ENCODE measurements at places on chromosomes 6 and 20. TPM values are rescaled to one million over a fixed set of nuclear protein-coding genes. Genes with fewer than 3 reads are reported as not detected.

GRCh38 chr6:131003488-131004386, 59.3 kb downstream of the EPB41L2 start:
- no peak for DNase-seq

- no peak for DNase-seq
Measured at GRCh38 chr6:157035546-157035945, 258.4 kb downstream of the ARID1B start.

- DNase-seq = peak; percentile 26
Measured at GRCh38 chr6:19322691-19323485, 514.3 kb upstream of the ID4 start.

GRCh38 chr6:137821491-137821890, 45.6 kb upstream of the TNFAIP3 start:
- no peak for DNase-seq

- no peak for DNase-seq
Measured at GRCh38 chr6:63094947-63095346, 116.3 kb upstream of the FKBP1C start.

SRC gene
- 43.7 TPM for total RNA-seq

- no peak for DNase-seq
Measured at GRCh38 chr6:14595751-14596150, 478.2 kb downstream of the CD83 start.

GRCh38 chr6:127952831-127953230, 52.0 kb upstream of the THEMIS start:
- DNase-seq = no peak

DNA sequence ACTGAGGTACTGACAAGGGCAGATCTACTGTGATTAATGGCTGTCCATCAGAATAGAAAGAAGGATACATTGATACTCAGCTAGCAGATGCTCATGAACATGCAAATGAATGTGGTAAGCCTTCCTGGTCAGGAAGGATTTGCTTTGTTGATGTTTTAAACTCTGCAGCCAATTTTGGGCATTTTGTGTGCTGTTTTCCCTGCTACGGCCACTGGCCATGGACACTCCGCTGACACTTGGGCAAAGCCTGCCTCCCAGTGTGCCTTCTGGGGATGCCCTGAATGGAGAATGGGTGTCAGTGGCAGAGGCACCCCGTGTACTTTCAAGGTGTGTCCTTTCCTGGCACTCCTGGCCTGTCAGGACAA, 113.1 kb downstream of the SOBP start:
- DNase-seq = no peak

RUNX2 gene
- 5.4 TPM for total RNA-seq

GRCh38 chr20:32965115-32965514, 39.1 kb downstream of the SUN5 start:
- no peak for DNase-seq

DNA sequence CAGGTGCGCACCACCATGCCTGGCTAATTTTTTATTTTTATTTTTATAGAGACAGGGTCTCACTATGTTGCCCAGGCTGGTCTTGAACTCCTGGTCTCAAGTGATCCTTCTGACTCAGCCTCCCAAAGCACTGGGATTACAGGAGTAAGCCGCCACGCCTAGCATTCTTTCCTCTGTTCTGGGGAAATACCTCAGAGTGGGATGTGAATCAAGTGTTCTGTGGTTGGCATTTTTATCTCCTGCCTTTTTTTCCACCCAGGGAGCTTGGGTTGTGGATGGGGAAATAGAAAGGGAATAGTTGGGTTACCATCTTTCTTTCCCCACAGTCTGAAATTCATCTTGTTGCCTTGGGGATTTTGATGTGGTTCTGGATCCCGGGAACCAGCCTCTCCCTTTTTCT, 24.1 kb downstream of the TFAP2C start:
- DNase-seq = peak; percentile 26

MYLK2 gene
- total RNA-seq = under 0.01 TPM

DNA sequence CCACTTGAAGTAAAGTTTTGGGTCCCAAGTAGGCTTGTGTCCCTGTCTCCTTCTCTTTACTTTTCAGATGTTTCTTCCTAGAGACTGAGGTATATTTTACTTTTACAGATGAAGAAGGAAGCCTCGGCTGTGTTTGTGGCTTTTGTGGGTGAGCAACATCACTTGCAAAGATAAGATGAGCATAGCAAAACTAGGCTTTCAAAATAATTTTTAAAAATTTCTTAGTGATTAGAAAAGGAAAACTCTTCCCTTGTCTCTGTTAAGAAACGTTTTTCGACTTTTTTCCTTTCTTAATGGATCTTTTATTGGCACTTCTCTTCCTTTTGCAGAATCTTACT, 7.6 kb downstream of the PTPN1 start:
- DNase-seq = no peak

DNA sequence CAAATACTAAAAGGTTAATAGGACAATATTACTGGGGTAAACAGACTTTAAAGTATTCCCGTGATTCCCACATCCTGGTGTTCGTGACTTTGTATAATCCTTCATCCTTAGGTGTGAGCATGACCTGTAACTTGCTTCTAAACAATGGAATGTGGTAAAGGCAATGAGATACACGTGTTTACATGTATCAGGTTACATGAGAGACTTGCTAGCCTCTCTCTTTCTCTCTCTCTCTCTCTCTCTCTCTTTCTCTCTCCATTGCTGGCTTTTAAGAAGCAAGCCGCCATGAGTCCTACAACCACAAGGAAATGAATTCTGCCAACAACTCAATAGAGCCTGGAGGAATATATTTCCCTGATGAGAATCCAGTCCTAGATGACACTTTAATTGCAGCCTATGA, 83.9 kb upstream of the LGSN start:
- peak; percentile 5 for DNase-seq

CRYBG1 gene
- total RNA-seq = 75.0 TPM

SGK2 gene
- total RNA-seq = not detected

- DNase-seq = peak; percentile 50
Measured at GRCh38 chr20:55580475-55580874, 424.8 kb downstream of the CBLN4 start.

SLC4A11 gene
- 6.7 TPM for total RNA-seq

DNA sequence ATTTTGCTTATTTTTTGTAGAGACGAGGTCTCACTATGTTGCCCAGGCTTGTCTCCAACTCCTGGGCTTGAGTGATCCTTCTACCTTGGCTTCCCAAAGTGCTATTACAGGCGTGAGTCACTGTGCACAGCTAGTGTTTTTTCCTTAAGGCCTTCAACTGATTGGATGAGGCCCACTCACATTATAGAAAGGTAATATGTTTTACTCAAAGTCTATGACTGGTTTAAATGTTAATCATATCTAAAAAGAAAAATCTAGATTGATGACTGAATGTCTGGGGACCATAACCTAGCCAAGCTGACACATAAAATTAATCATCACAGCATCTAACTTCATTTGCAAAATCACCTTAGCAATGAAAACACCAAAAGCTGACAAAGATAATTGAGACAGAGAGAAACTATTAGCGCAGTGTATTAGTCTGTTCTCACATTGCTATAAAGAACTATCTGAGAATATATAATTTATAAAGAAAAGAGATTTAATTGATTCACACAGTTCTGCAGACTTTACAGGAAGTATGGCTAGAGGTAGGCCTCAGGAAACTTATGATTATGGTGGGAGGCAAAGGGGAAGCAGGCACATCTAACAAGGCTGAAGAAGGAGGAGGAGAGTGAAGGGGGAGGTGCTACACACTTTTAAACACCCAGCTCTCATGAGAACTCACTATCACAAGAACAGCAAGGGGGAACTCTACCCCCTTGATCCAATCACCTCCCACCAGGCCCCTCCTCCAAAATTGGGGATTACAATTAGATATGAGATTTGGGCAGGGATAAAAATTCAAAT, 66.8 kb upstream of the ARHGAP18 start:
- no peak for DNase-seq

DNA sequence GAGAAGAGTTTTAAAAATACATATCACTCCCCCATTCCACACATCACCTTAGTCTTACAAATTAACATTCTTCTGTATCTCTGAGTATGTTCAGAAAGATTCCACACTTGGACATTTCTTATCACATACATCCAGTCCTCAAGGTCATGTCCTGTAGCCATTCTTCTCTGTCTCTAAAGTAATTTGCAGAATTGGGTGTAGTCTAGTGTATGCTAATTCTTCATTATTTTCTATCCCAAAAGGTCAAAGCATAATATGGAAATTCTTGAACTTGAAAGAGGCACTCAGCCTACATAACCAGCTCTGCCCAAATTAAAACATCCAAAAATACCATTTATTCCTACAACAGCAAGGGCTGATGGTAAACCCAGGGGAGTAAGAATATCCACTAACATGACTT, 286.0 kb downstream of the HAO1 start:
- DNase-seq = no peak

COQ3 gene
- 4.3 TPM for total RNA-seq

TRIM15 gene
- total RNA-seq = not detected

SLPI gene
- 129 TPM for total RNA-seq

GRCh38 chr6:39684790-39685488, 40.3 kb downstream of the KIF6 start:
- DNase-seq = no peak

- DNase-seq = peak; percentile 38
Measured at GRCh38 chr6:90466154-90466940, 120.5 kb downstream of the MAP3K7 start.

DNA sequence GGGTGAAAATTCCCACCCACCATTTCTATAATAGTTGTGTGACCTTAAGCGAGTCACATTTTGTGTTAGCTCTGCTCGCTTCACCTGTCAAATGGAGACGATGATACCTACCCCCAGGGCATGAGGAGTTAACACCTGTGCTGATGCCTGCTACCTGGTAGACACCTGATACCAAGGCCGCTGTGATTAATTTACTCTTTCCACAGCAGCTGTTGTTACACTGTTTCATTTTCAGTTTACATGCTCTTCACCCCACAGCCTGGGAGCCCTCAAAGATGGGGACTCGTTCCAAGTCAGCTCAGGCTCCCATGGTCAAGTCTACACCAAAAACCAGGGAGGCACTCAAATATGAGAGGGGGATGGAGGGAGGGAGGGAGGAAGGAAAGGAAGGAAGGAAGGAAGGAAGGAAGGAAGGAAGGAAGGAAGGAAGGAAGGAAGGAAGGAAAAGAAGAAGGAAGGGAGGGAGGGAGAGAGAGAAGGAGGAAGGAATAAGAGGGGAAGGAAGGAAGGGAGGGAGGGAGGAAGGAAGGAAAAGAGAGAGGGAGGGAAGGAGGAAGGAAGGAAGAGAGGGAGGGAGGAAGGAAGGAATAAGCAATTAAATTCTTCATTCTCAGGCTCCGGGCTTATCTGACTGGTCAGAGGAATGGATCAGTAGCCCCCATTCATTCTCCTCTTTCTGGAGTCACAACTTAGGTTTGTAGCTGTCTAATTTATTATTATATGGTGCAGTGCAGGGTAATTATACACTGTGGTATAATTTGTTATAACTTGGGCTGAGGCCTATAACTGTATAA, 40.9 kb downstream of the PDYN start:
- no peak for DNase-seq

CRISP2 gene
- not detected for total RNA-seq

SLC22A7 gene
- total RNA-seq = not detected

- DNase-seq = no peak
Measured at GRCh38 chr6:88262332-88262731, 96.2 kb upstream of the CNR1 start.

CST4 gene
- total RNA-seq = not detected

DNA sequence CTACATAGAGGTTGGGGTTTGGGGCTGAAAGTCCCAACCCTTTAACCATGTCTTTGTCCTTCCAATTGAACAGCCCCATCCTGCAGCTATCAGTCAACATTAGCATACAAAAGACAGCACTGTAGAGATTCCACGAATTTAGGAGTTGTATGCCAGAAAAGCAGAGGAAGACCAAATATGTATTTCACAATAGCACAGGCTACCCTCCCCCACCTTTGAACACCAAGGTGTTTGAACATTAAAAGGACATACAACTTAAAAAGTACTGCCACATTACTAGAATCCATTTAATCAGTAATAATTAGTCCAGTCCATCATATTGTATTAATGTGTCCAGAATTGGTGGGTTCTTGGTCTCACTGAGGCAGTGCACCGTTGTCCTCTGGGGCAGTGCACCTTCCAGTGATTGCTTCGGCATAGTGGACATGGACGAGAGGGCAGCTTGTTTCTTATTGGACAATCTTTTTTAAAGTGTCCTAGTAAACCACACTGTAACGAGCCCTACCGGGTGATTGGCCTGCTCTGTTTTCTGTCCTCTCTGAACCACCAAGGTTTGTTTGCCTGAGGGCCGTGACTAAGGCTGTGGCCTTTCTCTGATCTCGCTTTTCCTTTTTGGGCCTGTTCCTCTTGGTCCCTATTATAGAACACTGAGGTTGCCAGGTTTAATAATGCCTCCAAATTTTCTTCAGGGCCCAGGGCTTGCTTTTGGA, 36.4 kb downstream of the GSTA4 start:
- no peak for DNase-seq

UBD gene
- not detected for total RNA-seq

DNA sequence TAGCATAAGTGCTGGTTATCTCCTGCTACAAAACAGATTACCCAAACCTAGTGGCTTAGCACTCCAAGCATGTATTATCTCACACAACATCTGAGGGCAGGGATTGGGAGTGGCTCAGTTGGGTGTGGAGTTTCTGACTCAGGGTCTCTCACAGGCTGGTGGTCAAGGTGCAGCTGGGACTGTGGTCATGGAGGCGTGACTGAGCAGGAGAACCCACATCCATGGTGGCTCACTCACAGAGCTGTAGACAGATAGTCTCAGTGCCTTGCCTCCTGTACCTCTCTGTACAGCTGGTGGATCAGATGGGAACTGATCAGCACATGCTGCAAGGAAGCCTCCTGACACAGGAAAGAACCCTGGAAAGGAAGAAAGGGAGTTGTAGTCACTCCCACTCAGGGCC, 83.1 kb upstream of the CST7 start:
- DNase-seq = peak; percentile 88

DNA sequence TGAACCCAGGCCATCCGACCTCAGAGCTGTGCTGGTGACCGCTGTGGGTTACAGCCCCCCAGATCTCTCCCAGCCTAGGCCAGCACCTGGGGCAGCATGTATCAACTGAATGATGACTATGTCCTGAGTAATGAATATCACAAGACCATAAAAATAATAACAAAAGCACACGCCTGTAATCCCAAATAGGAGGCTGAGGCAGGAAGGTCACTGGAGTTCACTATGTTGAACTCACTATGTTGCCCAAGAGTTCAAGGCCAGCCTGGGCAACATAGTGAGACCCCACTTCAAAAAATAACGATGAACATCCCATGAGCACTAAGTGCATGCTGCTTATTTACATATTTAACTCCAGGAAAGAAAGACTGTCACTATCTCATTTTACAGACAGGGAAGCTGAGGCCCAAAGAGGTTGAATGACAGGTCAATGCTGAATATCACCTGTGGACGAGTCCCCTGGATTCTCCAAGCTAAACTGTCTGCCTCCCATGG, 92.3 kb downstream of the NFATC2 start:
- peak; percentile 58 for DNase-seq

DNA sequence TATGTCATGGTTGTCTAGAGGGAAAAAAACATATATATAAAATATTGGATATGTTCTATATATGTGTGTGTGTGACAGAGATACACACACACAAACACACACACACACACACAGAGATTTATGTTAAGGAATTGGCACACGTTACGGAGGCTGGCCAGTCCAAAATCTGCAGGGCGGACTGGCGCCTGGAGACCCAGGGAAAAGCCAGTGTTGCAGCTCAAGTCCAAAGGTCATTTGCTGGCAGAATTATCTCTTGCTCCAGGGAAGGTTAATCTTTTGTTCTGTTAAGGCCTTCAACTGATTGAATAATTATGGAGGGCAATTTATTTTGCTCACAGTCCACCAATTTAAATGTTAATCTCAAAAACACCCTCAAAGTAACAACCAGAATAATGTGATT, 37.5 kb upstream of the PDE7B start:
- no peak for DNase-seq

GRCh38 chr6:164133095-164133494, 718.6 kb downstream of the QKI start:
- DNase-seq = no peak

PKIG gene
- 13.7 TPM for total RNA-seq
